Urothelium cell line (cell line): ENCODE measurements at places on chromosomes 16 and 17.

DNA sequence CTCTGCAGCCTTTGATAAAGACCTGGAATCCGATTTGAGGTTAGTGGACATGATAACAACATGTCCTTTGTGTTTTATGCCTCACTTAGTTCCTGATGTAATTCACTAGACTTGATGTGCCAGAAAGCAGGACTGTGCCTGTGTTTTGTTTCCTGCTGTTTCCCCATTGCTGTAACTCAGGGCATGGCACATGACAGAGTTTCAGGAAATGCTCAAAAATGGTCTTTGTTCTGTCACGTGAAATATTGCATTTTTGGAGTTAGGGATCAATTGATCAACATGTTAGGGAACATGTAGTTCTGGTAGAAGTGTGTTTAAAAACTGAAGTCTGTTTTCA lies 32.8 kb downstream of the DHX38 start:
- no peak for DNase-seq

DNA sequence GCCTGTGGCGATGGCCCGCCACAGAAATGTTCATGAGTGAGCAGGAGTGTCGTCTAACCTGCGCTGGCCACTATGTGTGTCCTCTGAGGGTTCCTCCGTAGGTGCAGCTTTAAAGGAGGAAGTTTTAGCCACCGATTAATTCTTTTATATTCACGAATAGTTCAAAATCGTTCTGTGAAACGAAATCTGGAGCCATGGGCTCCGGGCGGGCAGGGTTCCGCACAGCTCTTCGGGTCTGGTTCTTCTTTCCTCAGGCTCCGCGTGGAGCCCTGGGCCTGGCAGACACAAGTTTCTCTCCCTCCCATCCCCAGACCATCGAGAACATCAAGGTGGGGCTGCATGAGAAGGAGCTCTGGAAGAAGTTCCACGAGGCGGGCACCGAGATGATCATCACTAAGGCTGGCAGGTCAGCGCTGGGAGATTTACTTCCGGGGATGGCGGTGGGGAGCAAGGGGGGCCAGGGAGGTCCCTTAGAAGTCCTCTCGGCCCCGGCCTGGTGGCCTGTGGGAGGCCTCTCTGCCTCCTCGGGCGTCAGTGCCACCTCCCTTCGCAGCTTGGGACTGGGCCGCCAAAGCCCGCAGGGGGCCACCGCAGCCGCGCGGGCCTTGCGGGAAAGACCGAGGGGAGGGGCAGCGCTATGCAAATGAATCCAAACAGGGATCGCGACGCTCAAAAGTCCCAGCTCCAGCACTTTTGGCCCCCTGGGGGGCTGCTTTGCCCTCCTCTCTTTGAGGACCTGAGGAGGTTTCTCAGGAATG lies 5.2 kb downstream of the TBX4 start:
- DNase-seq: no peak

GRCh38 chr17:15649861-15650421 lies 30.4 kb upstream of the FBXW10B start:
- peak; percentile 31 for DNase-seq

- DNase-seq: no peak
Observed at GRCh38 chr17:77312061-77312701, 171.4 kb downstream of the SEC14L1 start.

DNA sequence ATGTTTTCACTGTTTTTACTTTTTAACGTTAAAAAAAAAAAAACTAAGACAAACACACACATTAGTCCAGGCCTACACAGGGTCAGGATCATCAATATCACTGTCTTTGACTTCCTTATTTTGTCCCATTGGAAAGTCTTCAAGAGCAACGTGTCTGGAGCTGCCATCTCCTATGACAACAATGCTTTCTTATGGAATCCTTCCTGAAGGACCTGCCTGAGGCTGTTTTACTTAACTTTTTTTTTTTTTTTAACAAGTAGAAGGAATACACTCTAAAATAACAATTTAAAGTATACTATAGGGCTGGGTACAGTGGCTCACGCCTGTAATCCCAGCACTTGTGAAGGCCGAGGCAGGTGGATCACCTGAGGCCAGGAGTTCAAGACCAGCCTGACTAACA lies 71.8 kb upstream of the BCAR1 start:
- no peak for DNase-seq

- peak; percentile 88 for DNase-seq
Observed at GRCh38 chr16:86929057-86929871, 350.9 kb downstream of the FOXL1 start.

DNA sequence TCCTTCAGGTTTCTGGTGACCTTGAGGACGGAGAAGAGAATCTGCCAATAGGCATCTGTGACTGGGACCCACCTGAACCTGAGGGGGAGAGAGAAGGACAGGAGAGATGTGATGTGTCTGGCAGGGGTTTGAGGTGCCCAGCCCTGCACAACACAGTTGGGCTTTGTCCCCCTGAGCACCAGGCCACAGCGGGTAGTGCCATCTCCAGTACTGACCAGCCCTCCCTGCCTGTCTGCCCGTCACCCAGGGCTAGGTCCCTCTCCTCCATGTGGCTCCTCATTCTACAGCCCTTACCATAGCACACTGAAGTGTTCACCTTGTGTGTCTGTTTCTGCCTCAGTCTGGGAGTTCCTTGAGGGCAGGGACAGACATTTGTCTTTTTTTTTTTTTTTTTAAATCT lies 30.8 kb downstream of the NLRP1 start:
- DNase-seq: peak; percentile 0

GRCh38 chr17:54967621-54968261 lies 713 bp downstream of the COX11 start:
- peak; percentile 63 for DNase-seq

DNA sequence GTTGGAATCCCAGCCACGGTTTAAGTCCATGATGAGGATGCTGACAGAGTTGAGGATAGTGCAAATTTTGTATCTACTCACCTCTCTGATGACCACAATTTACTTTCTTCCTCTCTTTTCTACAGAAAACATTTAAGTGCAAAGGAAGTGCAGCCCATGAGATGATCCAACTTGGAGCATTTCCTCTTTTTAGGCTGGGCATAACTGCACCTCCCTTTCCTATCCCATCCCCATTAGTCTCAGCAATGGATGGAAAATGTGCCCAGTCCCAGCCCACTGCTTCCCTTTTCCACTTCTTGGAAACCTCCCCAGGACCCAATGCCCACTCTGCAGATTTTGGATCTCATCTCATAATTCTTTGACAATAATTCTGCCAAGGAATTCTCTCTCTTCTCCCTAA lies 16.6 kb upstream of the CCL8 start:
- DNase-seq: no peak

DNA sequence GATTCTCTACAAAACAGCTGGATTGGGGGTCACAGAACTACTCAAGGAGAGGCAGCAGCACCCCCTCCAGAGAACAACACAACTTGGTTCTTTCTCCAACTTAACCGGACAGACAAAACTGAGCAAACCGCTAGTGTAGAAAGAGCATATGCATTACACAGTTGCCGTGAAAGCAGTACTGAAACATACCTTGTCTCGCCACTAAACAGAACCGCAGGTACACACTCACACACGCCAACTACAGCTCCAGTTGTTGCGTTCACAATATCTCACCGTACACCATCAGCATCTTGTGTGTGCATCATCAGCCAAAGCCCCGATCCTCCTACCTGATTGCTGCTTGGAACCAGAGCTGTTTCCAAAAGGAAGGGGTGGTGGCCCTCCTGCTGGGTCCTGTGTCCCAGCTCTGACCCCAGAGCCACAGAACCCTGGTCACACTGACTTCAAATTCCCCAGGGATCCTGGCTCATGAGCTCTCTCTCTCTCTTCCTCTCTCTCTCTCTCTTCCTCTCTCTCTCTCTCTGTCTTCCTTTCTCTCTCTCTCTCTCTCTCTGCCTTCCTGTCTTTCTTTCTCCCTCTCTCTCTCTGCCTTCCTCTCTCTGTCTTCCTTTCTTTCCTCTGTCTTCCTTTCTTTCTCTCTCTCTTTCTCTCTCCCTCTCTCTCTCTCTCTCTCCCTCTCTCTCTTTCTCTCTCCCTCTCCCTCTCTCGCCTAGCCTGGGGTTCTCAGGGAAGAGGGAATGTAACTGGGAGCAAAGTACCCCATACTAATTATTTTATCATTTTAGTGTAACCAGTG lies 8.4 kb downstream of the PIMREG start:
- no peak for DNase-seq

- DNase-seq: no peak
Observed at GRCh38 chr16:75392906-75393305, 40.4 kb downstream of the CFDP1 start.

GRCh38 chr17:1375615-1376014 lies 24.4 kb downstream of the YWHAE start:
- DNase-seq: no peak

- no peak for DNase-seq
Observed at GRCh38 chr17:11140043-11140442, 101.0 kb upstream of the SHISA6 start.

- DNase-seq: no peak
Observed at GRCh38 chr17:15112846-15113617, 152.1 kb downstream of the PMP22 start.

- DNase-seq: no peak
Observed at GRCh38 chr16:11752856-11753255, 10.2 kb upstream of the TXNDC11 start.

- no peak for DNase-seq
Observed at GRCh38 chr17:4856937-4857314, 23.8 kb downstream of the MINK1 start.

DNA sequence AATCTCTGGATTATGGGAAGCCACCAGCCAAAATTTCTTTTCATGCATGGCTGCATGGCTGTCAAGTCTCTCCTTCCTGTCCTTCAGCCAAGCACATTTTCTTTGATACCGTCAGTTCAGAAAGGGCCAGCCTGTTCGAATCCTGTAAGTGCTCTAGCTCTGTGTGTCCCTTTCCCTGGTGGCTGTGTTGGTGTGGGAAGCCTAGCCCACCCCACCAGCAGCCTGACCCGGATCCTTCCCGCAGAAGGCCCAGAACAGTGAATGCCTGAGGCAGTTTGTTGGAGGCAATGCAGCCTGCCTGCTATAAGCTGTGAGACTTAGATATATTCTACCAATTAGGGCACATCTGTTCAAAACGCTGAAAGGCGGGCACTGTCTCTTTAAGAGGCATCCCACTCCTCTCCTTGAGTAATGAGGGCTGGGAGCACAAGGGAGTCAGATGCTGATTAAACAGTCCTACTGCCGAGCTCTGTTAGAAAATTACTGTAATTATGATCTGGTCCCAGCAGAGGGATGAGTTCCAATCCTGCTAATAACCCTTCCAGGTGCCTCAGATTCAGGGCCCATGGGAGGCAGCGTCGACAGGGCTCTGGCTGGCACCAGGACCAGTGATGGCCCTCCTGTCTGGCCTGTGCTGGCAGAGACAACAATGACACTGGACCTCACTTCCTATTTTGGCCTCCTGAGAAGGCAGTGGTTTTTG lies 18.4 kb downstream of the SNX11 start:
- no peak for DNase-seq

DNA sequence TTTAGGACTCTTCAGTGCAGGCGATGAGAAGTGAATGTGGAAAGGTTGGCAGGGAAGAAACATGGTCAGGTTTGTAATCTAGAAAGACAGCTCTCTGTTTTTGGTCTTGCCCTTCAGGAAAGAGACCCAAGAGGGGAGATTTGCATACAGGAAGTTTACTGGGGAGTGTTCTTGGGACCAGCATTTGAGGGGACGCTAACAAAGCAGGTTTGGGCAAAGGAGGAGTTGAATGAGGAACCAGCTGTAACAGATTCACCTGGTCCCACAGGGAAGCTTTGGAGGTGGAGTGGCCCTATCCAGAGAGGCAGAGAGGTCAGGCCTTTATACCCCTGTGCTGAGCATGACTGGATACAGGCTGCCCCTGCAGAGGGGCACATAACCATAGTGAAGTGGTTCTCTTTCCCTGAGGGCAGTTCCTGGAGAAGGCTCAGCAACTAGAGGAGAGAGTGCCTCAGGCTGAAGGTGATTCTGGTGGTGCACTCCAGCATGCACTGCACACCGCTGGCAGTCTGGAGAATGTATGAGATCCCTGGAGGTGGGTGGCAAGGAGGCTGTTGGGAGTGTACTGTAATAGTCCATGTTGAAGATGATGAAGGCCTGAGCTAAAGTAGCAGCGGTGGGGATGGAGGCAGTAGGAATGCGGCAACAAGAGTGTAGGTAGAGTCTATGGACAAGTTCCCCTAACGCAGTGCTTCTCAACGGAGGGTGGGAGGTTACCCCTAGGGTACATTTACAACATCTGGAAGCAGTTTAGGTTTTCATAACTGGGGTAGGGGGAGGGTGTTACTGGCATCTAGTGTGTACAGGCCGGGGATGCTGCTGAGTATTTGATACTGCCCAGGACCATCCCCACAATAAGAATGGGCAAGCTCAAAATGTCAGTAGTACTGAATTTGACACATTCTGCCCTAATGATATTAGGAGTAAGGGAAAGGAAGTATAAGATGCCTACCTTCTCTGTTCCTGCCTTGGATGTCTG lies 37.2 kb downstream of the MAP2K6 start:
- DNase-seq: no peak

- DNase-seq: no peak
Observed at GRCh38 chr16:10266809-10267208, 84.6 kb upstream of the GRIN2A start.

DNA sequence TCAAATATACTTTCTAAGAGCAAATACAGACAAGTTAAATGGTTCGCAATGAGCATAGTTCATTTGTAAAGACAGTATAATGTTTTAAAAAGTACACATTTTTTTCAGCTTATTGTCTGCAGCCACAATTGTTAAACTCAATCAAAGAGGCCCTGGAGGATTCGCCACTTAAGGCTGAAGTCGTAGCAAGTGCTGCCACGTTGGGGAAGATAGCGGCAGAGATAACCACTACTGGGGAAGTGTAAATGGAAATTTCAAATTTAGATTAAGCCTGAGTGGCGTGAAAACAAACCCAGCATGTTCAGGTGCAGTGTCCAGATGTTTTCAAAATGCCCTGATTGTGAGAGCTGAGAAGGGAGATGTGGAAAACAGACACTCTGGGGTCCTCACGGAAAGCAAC lies 8.4 kb downstream of the PMP22 start:
- DNase-seq: no peak

DNA sequence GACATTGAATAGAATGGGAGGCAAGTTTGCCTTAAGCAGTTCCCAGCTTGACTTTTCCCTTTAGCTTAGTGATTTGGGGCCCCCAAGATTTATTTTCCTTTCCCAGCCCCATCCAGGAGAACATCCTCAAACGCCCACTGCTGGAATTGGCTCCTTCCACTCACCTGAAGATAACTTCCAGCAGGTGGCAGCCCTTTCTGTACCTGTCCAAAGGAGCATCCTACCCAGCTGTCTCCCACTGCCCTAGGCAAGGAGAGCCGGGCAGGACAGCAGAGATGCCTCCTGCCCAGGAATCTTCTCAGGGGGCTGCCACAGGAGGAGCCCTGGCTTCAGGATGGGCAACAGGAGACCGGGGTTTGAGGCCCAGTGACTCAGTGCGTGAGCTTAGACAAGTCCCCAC lies 6.4 kb downstream of the CACNG5 start:
- DNase-seq: no peak

GRCh38 chr17:55783684-55784245 lies 32.9 kb downstream of the PCTP start:
- DNase-seq: no peak

DNA sequence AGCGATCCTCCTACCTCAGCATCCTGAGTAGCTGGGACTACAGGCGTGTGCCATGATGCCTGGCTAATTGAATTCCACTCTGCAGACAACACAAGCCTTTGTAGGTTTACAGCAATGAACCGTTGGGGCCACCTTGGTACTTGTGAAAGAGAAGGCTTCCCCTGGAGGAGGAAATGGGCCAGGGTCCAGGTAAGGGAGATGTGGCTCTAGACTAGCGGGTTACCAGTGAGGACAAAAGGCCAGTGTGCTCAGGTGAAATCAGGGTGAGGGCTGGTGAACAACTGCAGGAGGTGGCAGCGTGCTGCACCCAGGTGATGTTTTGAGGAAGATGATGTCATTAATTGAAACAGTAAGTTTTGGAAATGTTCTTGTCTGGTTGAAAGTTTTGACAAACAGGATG lies 6.7 kb downstream of the SDR42E1 start:
- no peak for DNase-seq
